ENCODE measurements at places on chromosomes 11 and 22.

- no peak for DNase-seq
Observed at GRCh38 chr11:29844031-29844430, 172.8 kb downstream of the KCNA4 start.

DNA sequence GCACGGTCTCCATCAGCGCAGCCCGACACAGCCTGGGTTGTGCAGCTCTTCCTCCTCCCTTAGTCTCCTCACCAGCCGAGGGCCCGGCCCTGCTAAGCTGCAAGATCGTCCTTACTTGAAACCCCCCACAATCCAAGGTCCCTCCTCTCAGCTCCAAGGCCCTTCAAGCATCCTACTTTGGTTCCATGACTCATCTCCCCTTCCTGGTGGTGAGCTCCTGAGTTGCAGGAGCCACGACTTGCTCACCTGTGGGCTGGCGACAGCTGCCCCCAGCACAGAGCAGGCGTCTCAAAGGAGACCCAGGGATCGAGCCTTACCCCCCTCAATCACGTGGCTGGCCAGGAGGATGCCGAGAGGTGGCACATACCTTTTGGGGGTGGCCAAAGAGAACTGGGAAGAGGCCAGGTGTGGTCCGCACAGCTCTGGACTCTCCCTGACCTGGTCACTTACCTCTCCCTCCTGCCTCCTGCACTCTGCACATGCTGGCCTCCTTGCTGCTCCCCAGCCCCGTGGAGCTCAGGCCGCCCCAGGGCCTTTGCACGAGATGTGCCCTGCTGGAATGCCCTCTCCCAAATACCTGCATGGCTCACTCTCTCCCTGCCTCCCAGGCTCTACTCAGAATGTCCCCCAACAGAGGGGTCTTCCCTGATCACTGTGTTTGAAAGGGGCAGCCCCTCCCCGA, 35.2 kb upstream of the FADD start:
- no peak for DNase-seq

GRCh38 chr11:111388842-111389241, 9.8 kb upstream of the POU2AF1 start:
- DNase-seq: no peak

- no peak for DNase-seq
Observed at GRCh38 chr11:72753341-72754148, 1.3 kb upstream of the ARAP1 start.

GRCh38 chr11:19398273-19398672, 157.5 kb upstream of the E2F8 start:
- no peak for DNase-seq

DNA sequence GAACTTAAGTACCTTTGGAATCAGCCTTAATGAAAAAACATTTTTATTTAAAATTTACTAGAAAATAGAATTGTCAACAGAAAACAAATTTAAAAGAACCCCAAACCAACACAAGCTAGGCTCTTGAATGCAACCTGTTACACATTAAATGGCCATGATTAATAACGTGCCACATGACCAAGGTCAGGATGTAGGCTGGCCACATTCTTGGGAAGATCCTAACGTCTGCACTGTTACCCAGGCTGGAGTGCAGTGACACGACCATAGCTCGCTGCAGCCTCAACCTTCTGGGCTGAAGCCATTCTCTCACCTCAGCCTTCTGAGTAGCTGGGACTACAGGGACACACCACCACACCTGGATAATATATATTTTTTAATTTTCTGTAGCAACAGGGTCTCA, 126.4 kb upstream of the APOA1 start:
- no peak for DNase-seq

DNA sequence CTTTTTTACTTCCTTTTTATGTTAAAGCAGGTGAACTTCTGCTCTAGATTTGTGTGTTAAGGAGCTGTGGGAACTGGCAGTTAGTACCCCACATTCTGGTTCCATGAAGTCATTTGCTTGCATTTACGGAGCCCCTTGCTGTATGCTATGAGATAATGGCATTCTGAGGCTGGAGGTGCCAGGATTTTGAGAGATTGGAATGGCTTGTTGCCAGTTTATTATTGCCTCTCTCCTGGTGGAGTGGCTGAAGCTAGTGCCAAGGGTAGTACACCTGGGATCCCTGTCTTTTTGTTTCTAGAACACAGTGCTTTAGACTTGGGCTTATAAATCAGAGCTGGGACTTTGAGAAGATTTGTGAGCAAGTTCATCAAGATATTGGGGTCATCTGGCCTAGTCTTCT, 73.8 kb downstream of the STIM1 start:
- DNase-seq: no peak

DNA sequence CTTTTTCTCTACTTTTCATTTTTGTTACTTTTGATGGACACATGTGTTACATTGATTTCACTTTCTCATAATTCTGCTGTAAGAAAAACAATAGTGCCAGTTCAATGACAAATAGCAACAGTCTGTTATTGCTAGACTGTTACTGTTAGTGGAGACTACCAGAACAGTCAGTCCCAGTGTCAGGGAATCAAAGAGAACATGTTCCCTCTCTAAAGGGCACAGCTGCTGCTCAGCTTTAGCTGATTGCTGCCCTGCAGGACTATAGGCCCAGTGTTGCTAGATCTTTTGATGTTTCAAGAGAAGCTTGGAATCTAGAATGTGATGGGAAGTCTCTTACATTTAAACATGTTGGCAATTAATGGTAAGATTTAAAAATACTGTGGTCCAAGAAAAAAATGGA, 3.4 kb downstream of the BIRC3 start:
- no peak for DNase-seq

GRCh38 chr11:73893041-73893440, 16.2 kb downstream of the PAAF1 start:
- DNase-seq: no peak

DNA sequence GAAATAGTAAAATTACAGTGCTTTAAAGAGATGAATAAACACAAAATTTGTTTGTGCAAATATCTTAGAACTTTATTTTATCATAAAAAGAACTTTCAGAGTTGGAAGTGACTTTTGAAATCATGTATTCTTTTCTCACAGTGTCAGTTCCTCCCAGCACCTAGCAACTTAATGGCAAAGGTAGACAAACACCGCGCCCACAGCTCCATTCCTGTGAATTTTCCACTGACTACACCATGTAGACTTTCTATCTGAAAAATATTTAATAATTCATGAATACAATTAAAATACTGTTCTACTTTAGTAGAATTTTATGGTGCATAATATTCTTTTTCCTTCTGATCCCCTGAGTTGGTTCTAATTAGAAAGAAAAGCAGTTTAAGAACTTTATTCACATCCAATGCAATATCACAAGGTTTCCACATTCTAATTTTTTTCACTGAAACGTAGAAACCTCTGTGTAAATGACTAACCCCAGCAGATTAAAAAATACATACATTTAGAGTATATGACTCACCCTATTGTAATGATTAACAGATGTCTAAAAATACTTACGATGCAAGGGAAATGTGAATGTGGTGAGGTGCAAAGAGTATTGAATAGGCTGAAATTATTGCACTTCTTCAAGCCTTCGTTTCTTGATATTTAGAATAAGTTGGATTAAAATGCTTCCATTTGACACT, 218.2 kb upstream of the CCDC179 start:
- no peak for DNase-seq

DNA sequence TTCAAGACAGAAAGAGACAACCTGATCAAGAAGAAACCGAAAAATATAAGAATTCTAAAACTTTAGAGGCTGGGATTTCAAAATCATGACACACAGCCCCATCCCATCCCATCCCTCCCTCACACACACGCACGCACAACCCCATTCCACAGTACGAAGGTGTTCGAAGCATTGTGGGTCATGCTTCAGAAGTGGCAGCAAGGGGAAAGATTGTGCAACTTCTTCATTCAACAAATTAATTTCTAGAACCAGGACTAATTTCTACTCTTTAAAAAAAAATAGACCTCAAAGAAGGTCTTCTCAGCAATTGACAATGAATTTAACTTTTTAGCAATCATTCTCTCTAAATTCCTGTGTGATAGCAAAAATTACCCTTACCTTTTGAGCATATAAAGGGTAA, 867 bp downstream of the SPA17 start:
- DNase-seq: no peak

GRCh38 chr11:534396-535209, 773 bp downstream of the HRAS start:
- no peak for DNase-seq

DNA sequence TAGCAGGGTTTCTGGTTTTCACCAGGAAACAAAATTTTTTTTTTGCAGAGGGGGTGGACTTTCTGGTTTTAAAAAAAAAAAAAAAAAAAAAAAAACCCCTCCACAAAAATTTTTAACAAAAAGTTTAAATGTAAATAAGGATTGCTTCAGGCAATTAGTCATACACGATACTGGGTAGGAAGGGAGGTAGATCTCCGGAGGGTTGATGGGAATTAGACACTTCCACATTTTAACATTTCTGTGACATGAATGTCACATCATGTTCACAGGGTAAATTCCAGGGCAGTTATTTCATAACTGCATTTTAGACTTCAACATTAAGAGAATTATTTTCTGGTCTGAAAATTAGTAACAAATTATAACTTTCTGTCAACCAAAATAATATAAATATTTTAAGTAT, 15.9 kb downstream of the NUP98 start:
- DNase-seq: no peak

DNA sequence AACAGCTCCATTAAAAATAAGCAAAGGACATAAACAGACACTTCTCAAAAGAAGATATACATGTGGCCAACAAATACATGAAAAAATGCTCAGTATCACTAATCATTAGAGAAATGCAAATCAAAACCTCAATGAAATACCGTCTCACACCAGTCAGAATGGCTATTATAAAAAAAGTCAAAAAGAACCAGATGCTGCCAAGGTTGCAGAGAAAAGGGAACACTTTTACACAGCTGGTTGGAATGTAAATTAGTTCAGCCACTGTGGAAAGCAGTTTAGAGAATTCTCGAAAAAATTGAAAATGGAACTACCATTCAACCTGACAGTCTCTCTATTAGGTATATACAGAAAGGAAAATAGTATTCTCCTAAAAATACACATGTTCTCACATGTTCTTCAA, 102.4 kb upstream of the FIBIN start:
- no peak for DNase-seq

GRCh38 chr11:92852946-92853345, 116.5 kb upstream of the MTNR1B start:
- no peak for DNase-seq

DNA sequence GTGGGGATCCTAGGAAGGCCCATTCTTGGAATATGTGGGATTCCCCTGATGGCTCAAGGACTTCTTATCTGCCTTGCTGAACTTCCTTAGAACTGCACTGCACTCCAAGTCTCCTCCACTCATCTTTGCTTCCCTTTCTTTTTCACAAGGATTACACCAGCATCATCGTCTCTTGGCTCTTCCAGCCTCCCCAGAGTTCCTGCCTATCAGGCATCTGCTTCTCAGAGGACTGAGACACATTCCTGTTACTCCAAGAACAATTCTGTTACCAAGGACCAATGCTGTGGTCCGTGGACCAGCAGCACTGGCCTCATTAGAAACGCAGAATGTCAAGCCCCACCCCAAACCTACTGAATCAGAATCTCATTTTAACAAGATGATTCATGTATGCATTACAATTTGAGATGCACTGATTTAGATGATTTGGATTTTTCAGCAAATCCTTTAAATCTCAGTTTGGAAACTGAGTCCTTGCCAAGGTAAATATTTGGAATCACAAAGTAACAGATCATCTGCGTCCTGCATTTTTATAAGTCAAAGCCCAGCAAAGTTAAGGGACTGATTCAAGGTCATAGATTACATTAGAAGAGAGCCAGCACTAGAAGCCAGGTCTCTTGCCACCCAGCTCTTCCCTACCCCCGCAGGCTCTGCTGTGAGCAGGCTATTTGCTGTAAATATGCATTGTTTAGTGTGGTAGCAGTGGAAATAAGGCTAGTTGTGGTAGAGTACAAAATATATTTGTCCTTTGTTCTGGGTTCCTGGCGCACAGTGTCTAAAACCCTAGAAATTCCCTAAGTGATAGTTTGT, 110.9 kb downstream of the SWAP70 start:
- no peak for DNase-seq

DNA sequence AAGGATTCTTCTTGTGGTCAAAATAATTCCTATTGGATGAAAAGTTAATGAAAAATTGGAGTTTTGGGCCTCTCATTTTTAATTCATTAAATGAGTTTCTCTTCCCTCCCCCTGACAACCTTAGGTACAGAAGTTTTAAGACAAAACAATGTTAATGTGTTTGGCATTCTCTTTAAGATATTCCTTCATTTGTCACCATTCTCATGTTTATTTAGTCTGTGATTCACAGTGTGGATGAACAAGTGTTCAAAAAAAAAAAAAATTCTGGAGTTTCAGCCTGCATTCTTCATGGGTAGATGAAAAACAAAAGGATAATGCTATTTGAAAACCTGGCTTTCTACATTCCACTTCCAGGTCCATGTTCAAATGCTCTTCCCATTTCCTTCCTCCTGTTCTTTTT, 172.6 kb upstream of the LUZP2 start:
- no peak for DNase-seq

- DNase-seq: no peak
Observed at GRCh38 chr11:65440831-65441499, 18.4 kb downstream of the NEAT1 start.

DNA sequence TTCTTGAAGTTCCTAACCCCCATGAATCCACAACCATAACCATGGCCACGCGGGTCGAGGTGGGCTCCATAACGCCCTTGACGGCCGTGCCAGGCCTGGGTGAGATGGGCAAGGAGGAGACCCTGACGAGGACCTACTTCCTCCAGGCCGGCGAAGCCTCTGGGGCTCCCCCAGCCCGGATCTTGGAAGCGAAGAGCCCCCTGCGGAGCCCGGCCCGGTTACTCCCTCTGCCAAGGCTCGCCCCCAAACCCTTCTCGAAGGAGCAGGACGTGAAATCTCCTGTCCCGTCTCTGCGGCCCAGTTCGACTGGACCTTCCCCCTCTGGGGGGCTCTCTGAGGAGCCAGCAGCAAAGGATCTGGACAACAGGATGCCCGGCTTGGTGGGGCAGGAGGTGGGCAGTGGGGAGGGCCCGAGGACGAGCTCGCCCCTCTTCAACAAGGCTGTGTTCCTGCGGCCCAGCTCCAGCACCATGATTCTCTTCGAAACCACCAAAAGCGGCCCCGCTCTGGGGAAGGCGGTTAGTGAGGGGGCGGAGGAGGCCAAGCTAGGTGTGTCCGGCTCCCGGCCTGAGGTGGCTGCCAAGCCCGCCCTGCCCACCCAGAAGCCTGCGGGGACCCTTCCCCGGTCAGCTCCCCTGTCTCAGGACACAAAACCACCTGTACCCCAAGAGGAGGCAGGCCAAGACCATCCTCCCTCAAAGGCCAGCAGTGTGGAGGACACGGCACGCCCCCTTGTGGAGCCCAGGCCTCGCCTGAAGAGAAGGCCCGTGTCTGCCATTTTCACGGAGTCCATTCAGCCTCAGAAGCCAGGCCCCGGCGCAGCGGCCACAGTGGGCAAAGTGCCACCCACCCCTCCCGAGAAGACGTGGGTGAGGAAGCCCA, 75.7 kb downstream of the KIAA1671 start:
- no peak for DNase-seq

DNA sequence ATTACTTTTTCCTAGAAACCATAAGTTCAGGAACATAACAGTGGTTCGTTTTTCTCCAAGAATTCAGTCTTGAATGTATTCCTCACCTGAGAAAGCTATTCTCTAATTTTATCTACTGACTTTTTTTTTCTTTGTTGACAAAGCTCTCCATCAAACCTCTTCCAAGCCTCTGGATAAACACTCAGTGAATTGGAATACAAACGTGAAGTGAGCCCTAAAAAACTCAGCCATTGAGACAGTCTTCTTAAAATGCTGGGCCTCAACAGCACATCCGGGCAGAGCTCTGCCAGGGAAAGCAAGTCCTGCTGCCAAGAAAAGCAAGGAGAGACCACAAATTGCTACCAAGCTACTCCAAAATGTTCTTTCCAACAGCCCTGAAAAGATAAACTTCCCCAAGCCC, 7.7 kb upstream of the SLC1A2 start:
- no peak for DNase-seq

GRCh38 chr11:67301313-67301921, 1.9 kb upstream of the SSH3 start:
- no peak for DNase-seq
